ENCODE measurements at places on chromosomes 4 and X.
A peak's percentile ranks its signal among the peaks of the same experiment; 100 is the strongest.

DNA sequence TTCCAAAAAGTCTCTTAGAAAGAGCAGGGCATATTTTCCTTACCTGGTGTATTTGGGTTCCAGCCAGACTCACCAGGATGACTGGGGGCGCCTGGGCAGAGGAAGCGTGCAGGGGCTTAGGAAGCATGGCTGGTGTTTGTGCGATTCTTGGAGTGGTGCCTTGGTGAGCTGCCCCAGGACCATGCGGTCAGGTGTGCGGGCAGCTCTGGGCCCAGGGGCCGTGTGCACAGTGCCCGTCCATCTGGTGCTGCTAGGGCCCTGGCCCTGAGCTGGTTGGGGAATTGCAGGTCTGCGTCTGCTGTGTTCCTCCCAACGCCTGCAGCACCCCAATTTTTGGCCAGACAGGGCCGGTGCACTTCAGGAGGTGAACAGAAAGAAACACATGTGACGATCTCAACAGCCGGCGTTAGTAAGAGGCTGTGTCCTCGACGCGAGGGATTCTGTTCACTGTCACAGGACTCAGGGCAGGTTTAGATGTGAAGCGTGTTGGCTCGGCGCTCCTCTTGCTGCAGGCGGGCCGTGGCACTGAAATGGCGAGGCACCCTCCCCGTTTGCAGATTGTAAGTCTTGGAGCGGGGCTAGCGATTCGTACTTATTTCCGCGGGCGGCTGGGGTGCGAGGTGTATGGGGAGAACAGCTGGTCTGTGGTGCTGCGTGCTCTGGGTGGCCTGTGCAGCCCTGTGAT lies 15.2 kb downstream of the RGS12 start:
- DNase-seq, result no peak

GRCh38 chrX:9790866-9791265 lies 4.6 kb downstream of the SHROOM2 start:
- DNase-seq, result no peak

DNA sequence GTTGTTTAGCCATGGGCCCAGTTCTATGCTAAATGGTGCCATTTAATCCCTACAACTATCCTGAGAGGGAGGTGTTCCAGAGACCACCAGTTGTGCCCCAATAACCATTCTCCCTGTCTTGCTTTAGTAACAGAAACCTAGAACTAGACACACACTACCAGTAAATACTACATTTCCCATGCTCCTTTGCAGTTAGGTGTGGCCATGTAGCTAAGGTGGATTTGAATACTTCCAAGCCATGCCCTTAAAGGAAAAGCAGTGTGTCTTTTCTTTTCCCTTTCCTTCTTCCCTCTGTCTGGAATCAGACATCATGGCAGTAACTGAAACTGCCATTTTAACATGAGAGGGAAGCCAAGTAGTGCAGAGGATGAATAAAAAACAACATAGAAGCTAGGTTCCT lies 90.9 kb upstream of the TMEM33 start:
- DNase-seq, result no peak

- peak; percentile 87 for DNase-seq
These were observed 104.6 kb downstream of the TMEM144 start for GRCh38 chr4:158314756-158315487.

GRCh38 chr4:8015512-8015911 lies 75.9 kb upstream of the AFAP1 start:
- DNase-seq, result no peak

GRCh38 chr4:48372272-48372671 lies 30.9 kb downstream of the SLAIN2 start:
- no peak for DNase-seq

DNA sequence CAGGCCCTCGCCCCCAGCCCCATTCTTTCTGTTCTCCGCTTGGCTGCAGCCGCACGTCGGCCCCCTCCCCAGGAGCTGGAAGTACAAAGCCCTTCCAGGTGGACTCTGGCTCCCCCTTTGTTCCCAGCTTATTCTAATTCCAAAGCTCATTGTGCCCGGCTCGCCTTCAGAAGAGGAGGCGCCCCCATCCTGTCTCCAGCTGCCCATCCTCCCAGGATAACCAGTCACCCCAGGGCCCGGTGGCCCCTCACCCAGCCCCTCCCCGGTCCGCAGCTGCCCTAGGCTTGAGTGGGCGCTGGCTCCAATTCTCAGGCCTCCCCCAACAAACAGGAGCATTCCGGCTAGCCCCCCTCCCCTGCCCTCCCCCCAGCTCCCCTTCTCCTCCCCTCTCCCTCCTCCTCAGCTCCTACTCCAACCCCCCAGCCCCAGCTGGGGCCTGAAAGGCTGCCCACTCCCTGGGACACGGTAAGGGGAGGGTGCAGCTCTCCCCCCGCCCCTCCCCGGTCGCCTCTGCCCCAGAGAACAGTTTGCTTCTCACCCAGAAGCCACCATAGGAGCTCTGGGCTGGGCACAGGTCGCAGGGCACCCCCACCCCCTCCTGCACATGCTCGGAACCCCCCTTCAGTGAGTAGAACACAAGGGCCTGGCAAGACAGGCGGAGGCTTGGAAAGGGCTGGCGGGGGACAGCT lies 3.1 kb upstream of the SLC6A8 start:
- DNase-seq, result no peak

- DNase-seq, result peak; percentile 8
These were observed 178.8 kb downstream of the SNCA start for GRCh38 chr4:89657931-89658700.

- DNase-seq, result no peak
These were observed 33.2 kb downstream of the AWAT2 start for GRCh38 chrX:70016513-70016912.
